ENCODE measurements at places on chromosomes 3 and 15.
A peak's percentile ranks its signal among the peaks of the same experiment; 100 is the strongest.

DNA sequence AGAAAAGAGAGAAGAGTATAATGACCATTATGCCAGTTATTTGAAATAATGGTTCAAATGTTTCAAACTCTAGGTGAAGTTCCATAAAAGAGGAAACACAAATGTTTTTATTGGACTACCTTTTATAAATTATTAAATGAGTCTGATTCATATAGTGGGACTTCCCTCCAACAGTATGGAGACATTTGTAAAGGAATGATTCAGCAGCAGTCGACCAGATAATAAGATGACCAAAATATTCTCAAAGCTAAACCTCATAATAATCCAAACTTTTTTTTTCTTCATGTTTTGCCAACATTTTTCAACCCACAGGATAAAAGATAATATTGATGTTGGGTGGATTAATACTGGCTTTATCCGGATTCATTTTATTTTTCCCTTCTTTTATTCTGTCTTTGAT lies 18.8 kb downstream of the TIPARP start:
- DNase-seq = no peak

DNA sequence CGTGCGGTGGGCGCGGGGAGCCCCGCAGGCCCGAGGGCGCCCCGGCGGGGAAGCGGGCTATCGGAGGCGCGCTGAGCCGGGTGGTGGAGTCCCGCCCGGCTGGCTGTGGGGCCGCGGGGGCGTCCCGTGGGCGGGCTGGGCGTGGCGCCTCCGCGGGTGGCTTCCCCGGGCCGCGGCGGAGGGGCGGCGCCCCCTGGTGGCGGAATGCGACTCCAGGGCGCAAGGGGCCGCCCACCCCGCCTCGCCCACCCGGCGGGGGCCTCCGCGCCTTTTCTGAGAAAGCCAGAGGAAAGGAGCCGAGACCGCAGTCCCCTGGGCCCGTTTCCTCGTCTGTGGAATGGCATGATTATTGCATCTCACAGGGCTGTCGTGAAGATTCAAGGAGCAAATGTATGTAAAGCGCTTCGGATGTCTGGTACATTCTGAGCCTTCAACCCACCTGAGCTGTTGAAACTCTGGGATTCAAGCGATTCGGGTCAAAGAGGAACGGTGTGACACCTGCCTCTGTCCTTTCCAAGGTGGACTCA lies 31.9 kb upstream of the RAB6B start:
- DNase-seq = peak; percentile 64

- no peak for DNase-seq
Observed at GRCh38 chr15:36608180-36608579, 28.8 kb downstream of the CDIN1 start.

- no peak for DNase-seq
Observed at GRCh38 chr3:80187981-80188380, 420.2 kb upstream of the ROBO1 start.

DNA sequence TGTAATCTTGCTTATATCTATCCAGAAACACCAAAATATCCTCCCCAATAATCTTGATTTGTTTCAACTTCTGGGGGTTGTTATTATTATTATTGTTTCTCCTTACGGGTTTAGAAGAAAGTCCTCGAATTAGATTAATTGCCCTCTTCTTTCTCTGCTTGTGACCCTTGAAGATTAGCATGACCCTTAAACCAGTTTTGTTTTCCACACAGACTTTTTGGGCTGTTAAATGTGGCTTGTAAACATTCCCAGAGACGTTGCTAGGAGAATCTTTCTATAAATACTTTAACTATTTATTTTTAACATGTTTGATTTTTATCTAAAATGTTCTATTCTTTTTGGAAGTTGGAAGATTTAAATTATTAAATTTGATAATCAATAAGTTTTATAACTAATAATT lies 4.3 kb upstream of the SUCNR1 start:
- no peak for DNase-seq
